ENCODE measurements at places on chromosomes 16 and 17.

DNA sequence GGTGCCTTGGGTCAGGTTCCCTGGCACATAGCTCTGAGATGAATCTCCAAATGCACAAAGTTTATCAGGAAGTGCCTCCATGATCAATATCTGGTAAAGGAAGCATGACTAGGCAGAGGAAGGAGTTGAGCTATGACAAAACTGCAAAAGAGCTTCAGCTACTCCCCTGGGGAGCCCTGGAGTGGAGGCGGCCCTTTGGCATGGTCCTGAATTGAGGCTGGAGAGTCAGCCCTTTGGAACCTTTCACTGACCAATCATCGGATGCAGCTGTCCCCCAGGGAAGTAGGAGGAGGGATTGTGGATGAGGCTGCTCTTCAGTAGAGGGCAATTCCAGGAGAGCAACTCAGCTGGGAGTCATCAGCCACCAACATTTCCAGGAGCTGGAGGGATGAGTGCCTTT lies 46.1 kb upstream of the NLRP1 start:
- no peak for DNase-seq

- no peak for DNase-seq
Observed at GRCh38 chr16:23172583-23172982, 10.0 kb upstream of the SCNN1G start.

- no peak for DNase-seq
Observed at GRCh38 chr17:52170963-52171572, 12.6 kb upstream of the CA10 start.

- DNase-seq, result no peak
Observed at GRCh38 chr16:49183911-49184310, 97.7 kb downstream of the CBLN1 start.

DNA sequence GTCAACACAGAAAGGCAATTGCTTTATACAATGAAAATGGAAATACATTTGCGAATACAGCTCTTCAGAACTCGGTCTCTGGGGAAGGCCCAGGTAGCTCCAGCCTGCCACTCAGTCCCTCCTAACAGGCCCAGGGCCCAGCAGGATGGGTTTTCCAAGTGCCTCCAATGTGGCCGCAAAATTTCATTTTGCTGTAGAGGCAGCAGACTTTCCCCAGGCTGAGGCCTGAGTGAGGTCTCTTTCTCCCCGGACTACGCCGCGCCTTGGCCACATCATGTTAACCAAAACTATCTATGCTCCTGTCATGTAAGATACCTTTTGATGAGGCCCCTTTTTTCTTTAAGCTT lies 606.0 kb upstream of the SALL1 start:
- no peak for DNase-seq

DNA sequence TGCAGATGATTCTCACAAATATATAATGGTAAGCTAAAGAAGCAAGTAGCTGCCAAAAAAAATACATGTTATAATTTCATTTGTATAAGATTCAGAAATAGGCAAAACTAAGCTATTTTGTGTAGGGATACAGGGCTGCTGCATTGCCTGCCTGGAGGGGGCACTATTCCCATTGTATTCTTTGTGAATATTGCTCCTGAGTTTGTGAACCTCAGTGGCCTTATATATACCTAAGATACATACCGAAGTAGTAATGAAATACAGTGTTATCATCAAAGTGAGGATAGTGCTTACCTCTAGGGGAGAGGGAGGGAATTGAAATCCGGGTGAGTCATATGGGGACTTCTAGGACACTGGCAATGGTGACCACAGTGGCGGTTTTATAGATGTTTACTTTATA lies 53.5 kb downstream of the C17orf58 start:
- no peak for DNase-seq

DNA sequence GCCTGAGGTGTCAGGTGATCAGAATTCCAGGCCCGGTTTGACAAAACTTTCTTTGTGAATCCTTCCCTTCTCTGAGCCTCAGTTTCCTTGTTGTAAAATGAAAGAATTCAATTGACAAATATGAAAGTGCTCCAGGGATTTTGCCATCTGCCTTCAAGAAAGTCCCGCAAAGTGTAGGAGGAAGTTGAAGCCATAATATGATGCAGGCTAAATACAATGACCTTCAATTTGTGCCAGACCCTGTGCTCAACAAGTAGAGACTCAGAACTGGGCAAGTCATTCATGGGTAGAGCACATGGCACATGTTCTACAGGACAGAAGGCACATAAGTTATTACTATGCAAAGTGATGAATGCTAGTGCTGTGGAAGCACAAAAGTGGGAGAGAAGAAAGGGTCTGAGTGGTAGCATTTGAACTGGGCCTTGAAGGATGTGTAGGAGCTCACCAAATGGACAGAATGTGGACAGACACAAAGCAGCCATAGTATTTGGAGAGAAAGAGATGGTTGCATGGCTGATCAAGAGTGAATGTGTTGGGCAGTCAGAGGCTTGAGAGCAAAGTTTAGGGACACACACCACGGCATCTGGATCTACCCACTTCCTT lies 2.4 kb upstream of the SCIMP start:
- no peak for DNase-seq

DNA sequence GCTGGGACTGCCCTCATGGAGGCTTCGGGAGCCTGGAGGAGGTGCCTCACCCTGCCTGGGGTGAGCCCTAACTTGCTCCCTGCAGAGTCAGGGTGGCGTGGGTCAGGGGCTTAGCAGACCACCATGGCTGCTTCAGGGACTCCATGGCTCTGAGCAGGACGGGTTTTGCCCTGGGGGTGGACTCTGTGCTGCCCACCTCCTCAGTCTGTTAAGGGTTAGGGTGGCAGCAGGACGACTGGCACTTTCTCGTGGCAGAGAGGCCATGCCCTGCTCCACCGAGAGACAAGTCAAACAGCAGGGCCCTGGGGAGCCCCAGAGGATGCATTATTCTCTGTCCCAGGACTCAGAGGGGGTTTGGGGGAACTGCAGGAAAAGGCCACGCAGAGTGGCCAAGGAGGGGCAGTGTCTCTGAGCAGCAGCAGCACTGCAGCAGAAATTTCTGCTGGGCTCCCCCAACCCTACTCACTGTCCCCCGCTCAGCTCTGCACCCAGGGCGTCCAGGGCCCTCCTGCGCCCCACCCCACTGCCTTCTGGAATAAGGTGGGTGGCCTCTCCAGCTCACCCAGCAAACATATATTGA lies 1.8 kb upstream of the PRSS22 start:
- no peak for DNase-seq

DNA sequence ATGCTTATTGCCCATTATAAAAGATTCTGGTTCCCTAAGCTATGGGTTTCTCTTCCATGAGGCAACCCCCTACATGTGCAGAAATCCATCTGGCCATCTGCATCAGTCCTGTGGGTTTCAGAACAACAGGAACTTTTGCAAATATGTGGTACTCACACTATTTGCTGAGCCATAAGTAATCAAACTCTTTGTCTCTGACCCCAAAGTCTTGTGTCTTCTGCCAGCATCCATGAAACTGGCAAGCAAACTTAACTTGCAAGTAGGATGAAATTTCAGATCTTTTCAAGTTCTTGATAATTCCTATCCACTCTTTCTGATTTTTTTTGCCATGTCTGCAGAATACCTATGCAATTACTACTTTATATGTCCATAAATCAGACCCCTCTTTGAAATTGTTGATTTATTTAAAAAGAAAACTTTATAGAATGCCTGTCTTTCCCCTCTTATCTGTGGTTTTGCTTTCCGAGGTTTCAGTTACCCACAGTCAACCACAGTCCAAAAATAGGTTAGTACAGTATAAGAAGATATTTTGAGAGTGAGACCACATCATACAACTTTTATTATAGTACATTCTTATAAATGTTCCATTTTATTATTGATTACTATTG lies 158.4 kb upstream of the IRX3 start:
- DNase-seq, result no peak

- DNase-seq, result no peak
Observed at GRCh38 chr16:83312015-83312717, 495.6 kb upstream of the HSBP1 start.

GRCh38 chr17:42365136-42365535 lies 23.1 kb downstream of the STAT3 start:
- DNase-seq, result no peak

- DNase-seq, result no peak
Observed at GRCh38 chr17:67753026-67753425, 35.3 kb downstream of the NOL11 start.

DNA sequence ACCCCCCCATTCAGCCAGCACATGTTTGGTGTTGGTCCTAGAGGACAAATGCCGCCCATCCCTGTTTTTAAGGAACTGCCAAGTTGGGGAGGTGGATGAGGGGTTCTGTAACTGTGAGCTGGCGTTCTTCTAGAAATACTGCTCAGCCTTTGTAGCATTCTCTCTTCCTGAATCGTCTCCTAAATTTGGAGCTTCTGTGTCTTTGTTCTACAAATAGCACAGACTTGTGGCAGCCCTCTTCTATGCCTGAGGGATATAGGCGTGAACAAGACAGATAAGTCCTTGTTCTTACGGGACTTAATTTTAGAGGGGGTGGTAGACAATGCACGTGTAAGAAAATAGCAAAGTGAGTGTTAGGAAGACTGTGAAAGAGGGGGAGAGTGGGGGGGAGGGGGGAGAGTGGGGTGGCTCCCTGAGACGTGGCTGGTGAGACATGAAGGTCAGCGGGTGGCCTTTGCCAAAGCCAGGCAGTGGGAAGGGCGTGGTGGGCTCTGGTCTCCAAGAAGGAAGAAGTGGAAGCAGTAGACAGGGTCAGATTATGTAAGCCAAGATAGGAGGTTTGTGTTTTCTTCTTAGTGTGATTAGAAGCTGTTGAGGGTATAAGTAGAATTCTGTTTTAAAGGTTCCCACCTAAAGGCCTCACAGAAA lies 9.9 kb downstream of the MFSD11 start:
- DNase-seq, result no peak

- DNase-seq, result no peak
Observed at GRCh38 chr17:40025991-40026815, 11.0 kb downstream of the CSF3 start.

GRCh38 chr16:72429671-72430081 lies 257.7 kb upstream of the PMFBP1 start:
- no peak for DNase-seq

DNA sequence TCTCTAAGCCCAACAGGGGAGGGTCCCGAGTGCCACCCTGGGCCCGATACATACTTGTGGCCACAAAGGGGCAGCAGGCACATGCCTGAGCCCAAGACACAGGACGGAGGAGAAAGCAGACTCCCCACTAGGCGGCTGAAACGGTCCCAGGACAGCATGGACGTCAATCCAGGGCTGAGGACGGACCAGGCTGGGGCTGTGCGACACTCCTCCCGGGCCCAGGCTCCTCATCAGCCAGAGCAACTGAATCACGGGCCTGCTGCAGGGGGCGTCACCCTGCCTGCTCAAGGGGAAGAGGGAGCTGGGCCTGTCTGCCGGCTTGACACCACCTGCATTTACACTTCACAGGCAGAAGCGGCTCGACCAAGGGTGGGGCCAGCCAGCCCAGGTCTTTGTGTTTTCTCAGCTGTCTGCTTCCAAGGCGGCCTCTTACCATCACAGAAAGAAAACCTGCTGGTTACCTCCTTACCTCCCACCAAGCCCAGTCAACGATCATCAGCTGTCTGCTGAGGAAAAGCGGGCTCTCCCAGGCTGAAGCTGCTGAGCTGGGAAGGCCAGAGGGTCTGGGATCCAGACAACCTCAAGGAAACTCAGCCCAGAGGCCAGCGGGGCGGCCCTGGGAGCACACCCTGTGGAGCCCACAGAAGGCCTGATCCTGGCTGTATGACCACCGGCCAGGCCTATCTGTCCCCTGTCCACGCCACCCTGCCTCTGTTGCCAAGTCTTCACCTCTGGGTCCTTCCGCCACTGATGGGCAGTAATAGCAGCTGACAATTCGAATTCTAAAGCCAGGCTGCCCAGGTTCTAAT lies 26.4 kb downstream of the KIFC3 start:
- DNase-seq, result no peak
